ENCODE measurements at places on chromosomes 3 and 15.

- DNase-seq: no peak
These were observed 26.4 kb downstream of the EFCC1 start for GRCh38 chr3:129027544-129027880.

- DNase-seq: no peak
These were observed 24.6 kb upstream of the MCCC1 start for GRCh38 chr3:183123891-183124290.

- no peak for DNase-seq
These were observed 13.5 kb upstream of the AADAC start for GRCh38 chr3:151800431-151800830.

DNA sequence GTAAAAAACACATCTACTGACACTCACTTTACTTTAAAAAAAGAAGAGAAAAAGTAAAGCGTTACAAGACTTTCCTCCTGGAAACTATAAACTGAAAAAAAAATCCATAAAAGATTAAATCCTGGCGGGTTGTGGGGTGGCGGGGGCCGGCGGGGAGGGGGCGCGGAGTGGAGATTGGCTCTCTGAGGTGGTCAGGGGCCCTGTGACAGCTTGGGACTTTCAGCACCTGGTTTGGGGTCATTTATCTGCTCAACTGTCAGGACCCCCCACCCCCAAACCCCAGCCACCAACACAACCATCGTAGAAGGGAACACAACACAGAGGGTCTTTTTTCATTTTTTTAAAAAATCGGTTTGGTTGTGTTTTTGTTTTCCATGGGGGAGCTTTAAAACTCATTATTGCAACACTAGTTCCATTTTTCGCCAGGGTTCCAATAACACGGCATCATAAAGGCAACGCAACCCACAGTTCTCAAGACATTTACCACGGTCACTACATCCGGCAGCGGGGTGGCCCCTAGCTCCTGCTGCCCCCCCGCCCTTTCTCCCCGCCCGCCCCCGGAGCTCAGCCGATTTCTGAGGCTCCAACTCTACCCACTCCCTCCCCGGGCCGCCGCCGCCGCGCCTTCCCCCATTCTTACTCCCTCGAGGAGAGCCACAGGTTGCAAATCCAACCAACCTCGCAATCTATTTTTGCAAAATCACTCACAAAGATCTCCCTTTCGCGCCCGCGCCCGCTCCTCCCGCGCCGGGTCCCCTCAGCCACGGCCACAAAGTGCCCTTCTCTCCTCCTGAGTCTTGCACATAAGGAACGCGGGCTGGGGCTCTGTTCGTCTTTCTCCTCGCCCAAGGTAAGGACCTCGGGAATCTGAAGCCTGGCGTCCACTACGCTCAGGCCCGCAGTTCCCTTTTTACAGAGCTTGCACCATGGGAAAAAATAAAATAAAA lies 1.8 kb downstream of the BCL6 start:
- DNase-seq: peak; percentile 63

DNA sequence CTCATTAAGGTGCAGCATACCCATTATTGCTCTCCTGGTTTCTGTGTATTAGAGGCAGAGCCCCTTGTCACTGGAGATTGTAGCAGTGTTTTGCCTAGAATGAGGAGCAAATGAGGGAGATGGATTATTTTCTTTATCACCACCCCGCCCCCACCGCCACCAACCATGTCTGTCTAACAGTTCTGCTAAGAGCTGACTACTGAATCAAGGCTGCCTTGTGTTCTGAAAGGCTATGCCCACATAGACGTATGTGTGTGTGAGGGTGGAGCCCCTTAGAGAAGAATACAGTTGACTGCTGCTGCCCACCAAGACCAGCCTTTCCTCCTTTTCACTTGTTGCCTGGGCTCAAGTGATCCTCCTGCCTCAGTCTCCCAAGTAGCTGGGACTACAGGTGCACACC lies 47.4 kb downstream of the RAD54L2 start:
- no peak for DNase-seq

GRCh38 chr15:71366926-71367325 lies 251.7 kb downstream of the THSD4 start:
- DNase-seq: peak; percentile 7

DNA sequence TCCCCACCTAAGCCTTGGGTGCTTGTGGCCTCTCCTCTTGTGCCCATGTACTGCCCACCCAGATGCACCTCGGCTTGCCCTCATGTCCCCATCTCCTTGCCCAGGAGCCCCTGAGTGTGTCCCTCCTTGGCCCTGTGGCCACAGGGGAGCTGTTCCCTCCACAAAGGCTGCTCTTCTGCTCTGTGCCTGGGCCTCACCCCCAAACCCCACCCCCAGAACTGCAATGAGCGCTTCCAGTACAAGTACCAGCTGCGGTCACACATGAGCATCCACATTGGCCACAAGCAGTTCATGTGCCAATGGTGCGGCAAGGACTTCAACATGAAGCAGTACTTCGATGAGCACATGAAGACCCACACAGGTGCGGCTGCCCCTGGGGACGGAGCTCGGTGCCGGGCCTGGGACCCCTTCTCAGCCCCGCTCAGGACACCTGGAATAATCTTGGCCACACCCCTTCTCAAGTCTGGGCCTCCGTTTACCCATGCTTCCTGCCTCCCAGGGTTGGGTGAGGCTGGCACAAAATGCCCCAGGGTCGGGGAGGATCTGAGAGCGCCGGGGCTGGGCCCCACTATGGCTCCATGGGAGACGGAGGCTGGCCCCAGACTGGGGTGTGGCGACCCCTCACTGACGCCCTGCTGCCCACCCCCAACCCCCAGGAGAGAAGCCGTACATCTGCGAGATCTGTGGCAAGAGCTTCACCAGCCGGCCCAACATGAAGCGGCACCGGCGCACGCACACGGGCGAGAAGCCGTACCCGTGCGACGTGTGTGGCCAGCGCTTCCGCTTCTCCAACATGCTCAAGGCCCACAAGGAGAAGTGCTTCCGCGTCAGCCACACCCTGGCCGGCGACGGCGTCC lies 10.3 kb downstream of the ZBTB47 start:
- no peak for DNase-seq

DNA sequence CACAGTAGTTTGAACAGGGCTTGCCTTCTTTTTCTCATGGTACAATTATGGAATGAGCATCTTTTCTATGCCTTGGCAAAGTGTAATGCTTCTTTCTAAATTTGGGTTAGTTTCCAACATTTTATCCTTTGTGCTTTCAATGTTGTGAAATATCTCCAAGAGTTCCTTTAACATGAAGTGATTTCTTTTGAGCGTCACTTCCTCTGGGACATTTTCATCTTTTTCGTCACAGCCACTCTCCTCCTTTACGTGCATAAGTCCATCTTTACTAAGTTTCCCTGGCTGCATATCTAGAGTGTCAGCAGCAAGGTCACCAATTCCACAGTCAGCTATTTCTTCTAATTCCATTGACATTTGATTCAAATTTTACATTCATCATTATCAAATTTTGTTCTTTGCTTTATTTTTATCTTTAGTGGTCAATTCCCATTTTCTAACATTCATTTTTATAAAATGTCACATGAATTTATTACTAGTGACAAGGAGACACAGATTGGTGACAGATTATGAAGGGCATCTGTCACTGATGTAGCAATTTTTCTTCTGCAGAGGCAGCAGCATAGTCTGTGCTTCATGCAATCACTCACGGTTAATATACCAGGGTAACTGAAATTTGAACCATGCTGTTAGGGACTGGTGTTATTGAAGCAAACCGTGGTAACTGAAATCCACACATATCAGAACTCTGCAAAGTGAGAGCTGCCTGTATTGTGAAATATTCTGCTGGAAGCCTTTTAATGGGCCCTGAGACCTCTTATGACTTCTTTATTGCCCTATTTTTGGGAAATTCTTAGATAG lies 126.5 kb upstream of the THBS1 start:
- no peak for DNase-seq

DNA sequence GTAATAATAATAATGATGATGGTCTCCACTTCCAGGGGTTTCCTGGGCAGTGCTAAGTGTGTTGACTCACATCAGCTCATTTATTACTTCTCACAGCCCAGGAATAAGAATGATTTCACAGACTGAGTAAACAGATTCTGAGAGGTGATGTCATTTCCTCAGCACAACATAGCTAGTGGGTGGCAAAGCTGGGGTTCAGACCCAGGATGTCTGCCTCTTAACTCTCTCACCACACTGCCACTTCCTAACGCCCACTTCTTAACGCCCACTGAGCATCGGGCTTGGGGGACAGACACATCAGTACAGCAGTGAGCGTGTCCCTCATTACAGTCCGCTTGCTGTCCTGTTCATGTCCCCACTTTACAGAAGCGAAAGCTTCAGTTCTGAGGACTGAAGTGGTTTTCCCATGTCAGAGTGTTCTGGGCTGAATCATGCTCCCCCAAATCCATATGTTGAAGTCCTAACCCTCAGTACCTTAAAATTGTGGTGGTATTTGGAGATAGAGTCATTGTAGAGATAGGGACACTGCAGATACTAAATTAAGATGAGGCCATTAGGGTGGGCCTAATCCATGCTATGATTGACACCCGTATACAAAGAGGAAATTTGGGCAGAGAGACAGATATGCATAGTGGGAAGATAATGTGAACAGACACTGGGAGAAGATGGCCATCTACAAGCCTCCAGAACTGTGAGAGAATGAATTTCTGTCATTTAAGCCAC lies 68.0 kb downstream of the ATP2B2 start:
- DNase-seq: no peak

- DNase-seq: no peak
These were observed 534 bp upstream of the UBE2E1 start for GRCh38 chr3:23805210-23805632.

DNA sequence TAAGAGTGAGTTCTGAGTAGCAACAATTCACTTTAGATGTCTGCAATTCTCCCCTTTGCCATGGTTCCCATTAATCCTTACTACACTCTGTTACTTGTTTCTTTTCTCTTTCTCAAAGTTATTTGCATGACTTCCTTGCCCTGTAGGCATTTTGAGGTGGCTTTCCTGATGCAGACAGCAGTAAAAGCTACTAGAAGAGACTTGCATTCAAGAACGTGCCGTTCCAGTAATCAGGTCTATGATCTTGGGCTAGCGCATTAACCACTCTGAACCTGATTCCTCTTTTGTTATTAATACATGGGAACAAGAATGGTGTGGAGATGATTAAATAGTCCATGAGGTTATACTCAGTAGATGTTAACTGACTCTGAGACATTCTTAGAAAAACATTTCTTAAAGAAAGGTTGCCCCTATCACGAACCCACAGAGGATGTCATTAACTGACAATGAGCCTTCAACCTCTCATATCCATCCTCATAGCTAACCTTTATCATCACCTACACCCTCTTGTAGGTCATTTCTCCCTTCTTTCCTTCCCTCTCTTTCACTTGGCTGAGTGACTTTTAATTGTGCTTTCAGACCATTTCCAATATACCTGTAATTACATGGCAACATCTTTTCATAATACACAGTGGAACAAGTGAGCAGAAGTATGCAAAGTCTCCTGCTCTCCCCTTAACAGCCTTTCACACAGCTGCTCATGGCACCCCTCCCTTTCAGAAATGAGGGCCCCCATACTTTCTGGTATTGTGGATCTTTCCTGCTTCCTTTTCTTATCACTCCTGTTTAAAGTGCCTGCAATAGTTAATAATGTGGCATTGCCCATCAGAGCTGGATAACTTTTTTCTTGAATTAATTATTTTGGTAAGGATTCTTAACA lies 175.9 kb downstream of the CHST2 start:
- no peak for DNase-seq

DNA sequence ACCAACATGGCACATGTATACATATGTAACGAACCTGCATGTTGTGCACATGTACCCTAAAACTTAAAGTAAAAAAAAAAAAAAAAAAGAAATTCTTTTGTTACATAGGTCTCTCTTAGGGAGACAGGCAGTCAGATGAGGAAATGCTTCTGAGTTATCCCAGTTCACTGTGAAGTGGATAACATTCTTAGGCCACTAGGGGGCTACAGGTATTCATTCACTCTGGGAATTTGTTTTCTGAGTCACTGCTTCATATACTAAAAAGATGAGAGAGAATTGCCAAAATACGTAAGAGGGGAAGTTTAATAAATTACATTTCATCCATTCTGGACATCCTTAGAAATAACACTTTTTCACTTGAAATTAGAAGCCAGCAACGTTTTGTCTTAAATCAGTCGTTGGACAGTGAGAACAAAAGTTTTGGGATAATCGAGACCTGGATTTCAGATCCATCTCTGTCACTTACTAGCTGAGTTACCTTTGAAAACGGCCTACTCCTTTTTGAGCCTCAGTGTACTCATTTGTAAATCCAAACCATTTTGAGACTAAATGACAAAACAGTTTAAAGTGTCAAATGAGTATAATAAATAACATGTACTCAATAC lies 738.4 kb upstream of the ALCAM start:
- no peak for DNase-seq

DNA sequence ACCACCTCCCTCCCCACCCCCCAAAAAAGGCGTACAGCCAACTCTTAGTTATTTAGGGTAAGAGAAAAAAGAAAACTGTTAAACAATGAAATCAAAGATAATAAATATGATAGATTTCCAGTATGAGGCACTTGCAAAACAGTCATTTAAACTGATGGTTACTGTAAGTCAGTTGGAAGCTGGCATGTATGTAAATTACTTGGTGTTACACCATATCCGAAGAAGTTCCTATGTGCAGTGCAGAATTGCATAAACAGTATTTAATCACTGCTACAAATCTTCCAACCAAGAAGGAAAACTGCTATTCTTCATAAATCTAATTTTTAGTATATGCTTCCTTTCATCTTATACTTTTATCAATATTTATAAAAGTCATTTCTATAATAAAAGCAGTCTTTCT lies 62.0 kb downstream of the LEO1 start:
- DNase-seq: no peak

DNA sequence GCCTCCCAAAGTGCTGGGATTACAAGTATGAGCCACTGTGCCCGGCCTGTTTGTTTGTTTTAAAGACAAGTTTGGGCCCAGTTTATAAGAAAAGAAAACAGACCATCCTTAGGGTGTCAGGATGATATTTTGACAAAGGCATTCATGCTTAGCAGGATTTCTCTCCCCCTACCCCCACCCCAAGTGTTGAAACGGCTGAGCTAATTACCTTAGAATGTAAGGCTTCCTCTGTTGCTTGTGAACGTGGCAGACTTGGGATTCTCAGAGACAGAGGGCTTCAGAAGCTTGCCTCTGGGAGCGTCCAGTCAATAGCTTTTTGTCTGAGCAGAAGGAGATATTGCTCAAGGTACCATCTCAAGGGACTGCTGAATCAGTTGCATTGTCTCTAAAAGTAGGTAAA lies 24.0 kb downstream of the FLNB start:
- DNase-seq: no peak

- DNase-seq: no peak
These were observed 73.5 kb downstream of the DAPK2 start for GRCh38 chr15:63972801-63973200.

- no peak for DNase-seq
These were observed 221.9 kb upstream of the LYSMD4 start for GRCh38 chr15:99955181-99955525.

GRCh38 chr3:141239511-141240281 lies 8.1 kb downstream of the PXYLP1 start:
- no peak for DNase-seq

DNA sequence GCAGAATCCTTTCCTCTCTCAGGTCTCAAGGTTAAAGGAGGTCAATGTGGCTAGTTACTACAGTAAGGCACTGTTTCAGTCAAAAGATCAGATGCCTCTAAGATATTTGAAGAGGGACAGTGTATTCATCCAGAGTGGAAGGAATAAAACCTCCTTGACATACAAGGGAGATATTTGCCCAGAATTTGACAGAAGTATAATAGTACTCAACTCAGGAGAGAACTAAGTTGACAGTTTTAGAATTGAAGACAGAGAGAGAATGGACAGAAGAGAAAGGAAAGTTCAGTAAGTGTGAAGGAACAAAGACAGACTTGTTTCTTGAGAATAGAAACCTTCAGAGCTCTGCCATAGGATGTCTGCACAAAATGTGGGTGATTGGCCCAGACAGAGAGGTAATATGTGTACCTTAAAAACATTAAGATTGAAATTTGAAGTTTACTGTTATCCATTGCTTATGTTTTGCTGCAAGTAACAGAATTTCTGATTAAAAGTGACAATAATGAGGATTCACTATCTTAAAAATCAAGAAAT lies 507.1 kb downstream of the IGSF11 start:
- DNase-seq: no peak
